Globus pallidus (tissue), 1 donor: ENCODE measurements at places on chromosomes 2 and 18.

- no peak for DNase-seq
These were observed 198.1 kb upstream of the RASGRP3 start for GRCh38 chr2:33278245-33278943.

DNA sequence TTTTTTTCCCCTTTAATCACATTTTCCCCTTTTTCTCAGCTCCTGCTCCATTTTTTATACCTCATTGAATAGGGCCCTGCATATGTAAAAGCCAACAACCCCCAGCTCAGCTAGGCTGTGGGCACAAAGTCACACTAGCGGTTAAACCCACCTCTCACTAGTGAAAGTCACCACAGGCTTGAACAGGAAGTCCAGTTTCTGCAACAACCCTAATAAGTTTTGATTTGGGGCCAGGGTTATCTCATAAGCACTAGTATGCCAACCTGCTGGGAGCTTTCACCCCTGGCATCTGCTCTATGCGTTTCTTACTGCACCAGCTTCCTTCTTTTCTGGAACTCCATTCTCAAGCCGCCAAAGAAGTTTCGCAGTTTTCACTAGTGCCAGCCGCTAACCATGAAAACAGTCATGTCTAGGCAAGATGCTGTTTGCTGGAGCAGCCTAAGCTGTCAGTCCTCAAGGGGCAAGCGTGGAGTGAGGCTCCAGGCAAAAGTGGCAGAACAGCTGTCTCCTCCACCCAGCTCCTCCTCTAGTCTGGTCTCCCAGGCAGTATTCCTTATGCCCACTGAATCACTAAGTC is 197.0 kb upstream of the MEIS1 start:
- no peak for DNase-seq

- peak; percentile 91 for DNase-seq
These were observed 138.9 kb downstream of the DYSF start for GRCh38 chr2:71592181-71592711.

DNA sequence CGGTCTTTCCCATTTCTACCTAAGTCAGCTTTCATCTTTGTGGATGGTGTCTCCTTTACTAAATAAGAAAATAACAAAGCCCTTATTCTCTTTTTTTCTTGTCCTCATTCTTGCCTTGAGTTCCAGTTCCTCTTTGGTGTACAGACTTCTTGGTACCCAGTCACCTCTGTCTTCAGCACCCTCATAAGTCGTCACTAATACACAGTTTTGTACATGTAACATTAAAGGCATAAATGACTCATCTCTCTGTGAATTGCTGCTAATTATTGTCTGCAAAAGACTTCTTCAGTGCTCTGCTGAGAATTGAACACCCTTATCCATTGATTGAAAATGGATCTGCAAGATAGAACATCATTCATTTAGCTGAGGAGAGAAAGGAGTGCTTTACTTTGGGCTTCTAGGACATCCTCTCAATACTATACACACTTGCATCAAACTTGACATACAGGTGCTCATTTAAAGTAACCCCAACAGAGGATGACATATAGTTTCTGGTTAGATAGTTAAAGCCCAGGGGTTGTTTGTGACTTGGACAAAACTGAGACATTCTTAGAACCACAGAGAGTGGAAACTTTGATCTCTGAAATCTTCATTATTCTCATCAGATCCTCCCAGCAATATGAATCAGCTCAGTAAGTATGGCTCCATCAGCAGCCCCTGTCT is 97.0 kb downstream of the XRCC5 start:
- no peak for DNase-seq

DNA sequence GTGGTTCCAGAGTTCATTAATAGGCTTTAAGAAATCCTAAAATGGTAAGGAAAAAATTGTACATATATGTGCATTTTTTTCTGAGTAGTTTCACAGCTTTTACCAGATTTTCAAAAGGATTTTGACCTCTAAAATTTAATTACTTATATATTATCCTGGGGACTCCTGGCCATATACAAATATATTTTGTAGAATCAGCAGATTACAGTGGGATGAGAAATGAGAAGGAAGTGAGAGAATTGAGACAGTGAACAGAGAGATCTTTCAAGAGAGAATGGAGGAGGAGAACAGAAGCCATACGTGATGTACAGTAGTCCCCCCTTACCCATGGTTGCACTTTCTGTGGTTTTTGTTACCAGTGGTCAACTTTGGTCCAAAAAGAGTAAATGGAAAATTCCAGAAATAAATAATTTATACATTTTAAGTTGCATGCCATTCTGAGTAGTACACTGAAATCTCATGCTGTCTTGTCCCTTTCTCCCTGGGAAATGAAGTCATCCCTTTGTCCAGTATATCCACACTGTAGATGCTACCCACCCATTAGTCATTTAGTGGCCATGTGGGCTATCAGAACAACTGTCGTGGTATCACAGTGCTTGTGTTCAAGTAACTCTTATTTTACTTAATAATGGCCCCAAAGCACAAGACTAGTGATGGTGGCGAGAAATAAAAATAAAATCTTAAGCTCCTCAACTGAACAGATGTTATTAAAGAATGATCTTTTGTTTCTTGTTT is 130.4 kb upstream of the MYO3B start:
- no peak for DNase-seq

DNA sequence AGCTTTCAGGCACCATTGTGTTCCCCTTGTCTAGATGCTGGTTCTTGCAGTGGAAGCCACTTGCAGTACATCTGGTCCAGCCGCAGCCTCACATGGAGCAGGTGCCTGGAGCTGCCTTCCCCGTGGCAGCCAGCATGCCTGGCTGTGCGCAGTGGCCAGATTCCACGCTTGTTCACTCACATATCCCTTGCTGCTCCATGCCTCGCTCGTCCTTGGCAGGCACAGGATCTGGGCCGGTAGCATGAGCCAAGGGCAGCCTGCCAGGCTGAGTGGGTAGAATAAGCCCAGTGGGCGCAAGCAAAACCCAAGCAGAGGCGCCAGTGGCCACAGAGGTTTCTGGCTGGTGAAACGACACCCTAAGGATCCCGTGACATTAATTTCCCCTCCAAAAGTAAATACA is 20.6 kb downstream of the TMX3 start:
- peak; percentile 13 for DNase-seq

DNA sequence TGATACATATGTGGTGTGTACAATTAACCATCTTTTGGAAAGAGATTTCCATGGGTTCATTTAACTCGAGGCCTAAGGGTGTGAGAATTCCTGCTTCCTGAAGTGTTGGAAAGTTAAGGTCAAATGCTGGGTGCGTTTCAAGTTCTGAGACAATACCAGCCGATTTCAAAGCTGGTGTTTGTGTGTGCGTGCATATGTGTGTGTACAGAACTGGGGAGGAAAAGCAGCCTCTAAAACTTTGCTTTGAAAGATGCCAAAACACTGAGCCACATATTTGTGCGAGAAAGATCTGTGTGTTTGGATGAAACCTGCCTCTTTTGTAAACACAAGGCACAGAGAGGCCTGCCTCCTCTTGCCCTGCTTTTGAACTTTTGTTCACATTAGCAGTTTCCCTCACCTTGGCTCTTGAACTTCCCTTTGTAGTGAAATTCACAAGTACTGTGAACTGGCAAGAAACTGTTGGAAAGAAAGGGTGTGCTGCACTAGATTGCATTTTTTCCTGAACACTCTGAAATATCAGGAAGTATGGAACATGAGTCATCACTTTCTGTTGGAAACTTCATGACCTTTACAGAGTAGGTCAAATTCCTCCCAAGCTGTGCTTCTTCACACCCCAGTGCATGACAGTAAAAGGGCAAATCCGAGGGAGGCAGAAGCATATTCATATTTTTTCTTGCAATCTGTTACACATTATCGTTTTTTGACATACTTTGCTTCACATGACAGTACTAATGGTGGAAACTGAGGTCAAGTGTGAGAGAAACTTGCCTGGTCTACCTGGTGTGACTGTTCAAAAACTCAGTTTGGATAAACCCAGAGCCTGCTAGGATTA is 20.0 kb upstream of the CAVIN2 start:
- peak; percentile 11 for DNase-seq

- DNase-seq = no peak
These were observed 122.3 kb upstream of the RAB6C start for GRCh38 chr2:129857200-129857599.
